ENCODE measurements at places on chromosomes 11 and 22.

DNA sequence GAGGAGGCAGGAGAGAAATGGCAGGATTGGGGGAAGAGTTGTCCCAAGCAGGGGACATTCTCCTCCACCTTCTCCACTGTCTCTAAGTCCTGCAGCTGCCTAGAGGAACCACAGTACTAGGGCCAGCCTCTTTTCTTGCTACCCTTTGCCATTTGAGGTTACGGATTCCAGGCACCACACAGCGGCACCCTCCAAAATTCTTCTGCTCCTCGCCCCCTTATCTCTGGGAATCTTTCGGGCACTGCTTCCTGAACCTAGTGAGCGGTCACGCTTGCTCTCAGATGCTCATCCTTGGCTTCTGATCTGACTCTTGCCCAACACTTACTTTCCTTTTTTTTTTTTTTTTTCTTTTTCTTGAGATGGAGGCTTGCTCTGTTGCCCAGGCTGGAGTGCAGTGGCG lies 26.6 kb upstream of the XBP1 start:
- no peak for DNase-seq

DNA sequence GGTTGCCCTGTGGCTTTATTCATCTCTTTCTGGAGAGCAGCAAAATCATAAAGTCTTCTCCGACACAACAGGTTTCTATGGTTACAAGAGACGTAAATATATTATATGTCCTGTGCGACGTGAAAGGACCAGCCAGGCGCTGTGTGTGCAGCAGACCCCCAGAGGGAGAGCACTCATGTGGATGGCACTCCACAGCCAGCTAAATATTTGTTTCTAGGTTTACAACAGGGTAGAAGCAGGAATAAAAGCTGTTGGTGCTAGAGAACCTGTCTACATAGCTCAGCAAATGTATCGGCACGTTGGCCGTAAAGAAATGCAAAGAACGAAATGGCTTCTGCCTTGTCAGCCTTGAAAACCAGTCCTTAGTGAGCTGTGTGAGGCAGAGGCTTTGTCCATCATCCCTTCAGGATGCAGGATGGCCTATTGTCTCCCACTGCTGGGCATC lies 133.8 kb upstream of the PITPNB start:
- no peak for DNase-seq

GRCh38 chr11:22169833-22170232 lies 23.1 kb upstream of the ANO5 start:
- DNase-seq = no peak

DNA sequence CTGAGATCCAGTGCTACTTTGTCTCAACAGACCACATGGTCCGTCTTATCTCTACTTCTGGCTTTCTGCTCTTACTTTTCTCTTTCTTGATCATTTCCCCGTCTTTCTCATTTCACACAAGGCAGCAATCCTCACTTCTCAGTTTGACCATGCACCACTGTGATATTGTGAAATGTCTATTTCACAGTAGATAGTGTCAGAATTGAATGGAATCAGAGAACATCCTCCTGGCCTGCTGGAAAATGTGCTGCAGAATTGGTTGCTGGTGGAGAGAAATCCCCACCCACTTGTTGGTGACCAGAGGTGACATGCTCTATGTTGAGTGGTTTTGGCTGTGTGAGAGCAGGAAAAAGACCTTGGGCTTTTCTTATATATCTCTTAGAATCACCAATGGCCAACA lies 57.8 kb upstream of the RCN1 start:
- DNase-seq = no peak

DNA sequence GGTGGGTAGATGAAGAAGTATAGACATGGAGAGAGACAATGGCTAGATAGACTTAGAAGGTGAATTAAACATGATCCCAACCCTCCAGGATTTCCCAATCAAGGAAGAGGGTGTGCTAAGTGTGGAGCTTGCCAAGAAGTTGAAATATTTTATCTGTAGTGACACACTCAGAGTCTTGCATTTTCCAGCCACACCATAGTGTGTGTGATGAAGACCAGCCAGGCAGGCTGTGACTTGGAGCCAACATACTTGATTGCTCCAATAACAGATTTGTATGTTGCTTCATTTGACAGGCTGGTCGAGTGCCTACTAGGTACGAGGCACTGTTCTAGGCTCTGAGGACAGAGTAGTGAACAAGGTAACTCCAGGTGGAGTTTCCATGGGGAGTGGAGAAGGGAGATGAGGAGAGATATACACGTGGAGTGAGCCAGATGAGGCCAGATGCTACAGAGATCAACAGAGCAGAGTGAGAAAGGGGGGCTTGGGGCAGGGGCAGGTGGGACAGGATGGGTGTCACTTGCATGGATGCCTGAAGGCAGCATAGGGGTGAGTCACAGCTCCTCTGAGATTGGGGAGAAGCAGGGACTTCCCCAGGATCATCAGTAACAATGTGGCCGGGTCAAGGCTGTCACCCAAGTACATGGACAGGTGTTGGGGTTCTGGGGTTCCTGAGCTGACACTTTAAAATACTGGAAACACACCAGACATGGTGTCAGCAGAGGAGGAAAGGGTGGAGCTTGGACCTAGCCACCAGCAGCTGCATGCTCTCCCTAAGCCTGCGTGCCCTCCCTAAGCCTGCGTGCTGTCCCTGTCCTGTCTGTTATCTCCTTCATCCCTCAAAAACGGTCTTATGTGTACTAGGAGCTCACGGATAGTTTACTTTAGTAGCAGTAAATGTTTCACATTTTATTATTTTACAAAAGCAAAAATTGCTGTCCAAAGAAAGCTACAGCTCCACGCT lies 23.6 kb downstream of the PDGFB start:
- DNase-seq = no peak

- DNase-seq = no peak
Observed at GRCh38 chr11:1574238-1574932, 2.3 kb upstream of the DUSP8 start.

DNA sequence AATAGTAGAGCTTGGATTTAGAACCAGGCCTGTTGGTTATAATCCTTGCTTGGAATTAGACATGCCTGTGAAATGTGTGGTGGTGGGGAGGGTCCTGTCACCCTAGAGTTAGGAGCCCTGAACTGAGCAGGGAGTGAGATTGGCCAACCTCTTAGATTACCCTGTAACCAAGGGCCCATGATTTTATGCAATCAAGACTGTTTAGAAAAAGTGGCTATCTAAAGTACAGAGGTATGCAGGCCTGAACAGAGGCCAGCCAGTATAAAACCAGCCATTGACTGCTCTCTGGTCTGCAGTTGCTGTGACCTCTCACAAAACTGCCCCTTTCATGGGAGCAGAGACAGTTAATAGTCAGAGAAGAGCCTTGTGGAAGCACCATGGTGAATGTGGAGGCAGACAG lies 36.2 kb downstream of the SERPINH1 start:
- no peak for DNase-seq

DNA sequence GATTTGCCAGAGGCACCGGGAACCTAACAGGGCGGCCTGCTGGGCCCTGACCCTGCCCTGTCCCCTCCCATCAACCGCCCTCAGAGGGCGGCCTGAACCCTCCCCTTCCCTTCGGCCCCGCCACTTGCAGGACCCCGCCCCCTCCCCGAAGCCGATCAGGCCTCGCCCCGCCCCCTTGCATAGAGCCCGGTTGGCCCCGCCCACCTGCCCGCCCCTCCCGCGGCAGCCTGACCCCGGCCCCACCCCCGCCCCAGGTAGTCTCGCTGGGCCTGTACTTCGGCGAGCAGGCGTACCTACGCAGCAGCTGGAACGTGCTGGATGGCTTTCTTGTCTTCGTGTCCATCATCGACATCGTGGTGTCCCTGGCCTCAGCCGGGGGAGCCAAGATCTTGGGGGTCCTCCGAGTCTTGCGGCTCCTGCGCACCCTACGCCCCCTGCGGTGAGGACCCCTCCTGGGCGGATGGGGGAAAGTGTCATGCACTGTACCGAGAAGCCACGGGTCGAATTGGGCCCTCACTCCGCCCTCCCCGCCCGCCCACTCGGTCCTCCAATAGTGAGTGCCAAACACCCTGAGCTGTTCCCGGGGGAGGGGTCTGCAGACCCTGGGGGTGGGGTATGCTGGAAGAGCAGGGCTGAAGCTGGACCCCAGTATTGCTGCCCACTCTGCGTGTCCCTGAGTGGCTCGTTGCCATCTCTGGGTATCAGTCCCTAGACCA lies 94.1 kb downstream of the CACNA1I start:
- no peak for DNase-seq

DNA sequence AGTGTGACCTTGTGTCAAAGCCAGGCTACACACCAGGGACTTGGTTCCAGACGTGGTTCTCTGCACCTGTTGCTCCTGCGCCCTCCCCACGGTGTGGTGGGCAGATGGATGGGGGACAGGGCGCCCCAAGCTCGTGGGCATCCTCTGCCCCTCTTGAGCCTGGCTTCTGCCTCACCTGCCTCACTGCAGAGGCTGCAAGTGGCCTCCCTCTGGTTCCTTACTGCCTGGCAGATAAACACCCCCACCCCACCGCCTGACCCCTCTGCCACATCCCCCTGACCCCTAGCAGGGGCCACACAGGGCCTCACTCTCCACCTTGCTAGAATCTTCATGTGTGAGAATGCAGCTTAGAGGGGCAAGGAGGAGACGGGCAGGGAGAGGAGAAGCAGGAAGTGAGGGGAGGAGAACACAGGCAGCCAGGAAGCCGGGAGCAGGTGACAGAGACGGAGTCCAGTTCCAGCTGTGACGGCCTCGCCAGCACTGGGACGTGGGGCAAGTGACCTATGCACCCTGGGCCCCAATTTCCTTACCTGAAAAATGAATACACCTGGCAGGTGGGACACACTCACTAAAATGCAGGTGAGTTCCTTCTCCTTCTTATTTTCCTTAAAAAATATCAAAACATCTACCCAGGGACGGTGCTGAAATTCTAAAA lies 178.3 kb downstream of the EFCAB6 start:
- DNase-seq = no peak

- DNase-seq = no peak
Observed at GRCh38 chr22:10961043-10961860, 4566.7 kb upstream of the OR11H1 start.

- DNase-seq = no peak
Observed at GRCh38 chr11:16874275-16874975, 136.0 kb downstream of the C11orf58 start.

DNA sequence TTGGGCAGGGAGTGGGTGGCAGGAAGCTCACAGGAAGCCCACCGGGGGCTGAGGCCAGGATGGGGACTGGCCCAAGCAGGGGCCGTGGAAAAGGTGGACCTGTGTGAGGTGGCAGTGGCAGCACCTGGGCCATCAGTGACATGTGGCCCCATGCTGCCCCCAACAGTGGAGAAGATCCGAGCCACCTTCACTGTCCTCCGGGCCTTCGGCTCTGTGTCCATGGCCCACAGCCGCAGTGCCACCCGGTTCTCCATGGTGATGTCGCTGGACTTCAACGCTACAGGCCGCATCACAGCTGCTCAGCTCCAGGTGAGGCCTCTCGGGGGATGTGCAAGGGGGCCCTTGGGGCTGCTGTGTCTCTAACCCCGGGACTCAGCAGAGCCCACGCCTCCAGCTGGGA lies 37.9 kb downstream of the MYO18B start:
- no peak for DNase-seq

DNA sequence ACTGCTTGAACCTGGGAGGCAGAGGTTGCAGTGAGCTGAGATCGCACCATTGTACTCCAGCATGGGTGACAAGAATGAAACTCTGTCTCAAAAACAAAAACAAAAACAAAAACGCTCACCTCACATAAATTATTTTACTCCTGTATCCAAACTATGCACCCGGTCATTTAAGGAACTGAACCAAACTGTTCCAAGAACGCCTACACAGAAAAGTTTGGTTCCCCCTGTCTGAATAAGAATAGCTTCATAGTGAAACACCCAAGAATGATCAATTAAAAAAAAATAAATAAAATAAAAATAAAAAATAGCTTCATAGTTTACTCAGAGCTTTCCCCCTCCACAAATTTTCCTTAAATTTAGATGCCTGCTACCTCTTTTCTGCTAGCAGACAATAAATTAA lies 13.7 kb downstream of the NUP98 start:
- DNase-seq = no peak

DNA sequence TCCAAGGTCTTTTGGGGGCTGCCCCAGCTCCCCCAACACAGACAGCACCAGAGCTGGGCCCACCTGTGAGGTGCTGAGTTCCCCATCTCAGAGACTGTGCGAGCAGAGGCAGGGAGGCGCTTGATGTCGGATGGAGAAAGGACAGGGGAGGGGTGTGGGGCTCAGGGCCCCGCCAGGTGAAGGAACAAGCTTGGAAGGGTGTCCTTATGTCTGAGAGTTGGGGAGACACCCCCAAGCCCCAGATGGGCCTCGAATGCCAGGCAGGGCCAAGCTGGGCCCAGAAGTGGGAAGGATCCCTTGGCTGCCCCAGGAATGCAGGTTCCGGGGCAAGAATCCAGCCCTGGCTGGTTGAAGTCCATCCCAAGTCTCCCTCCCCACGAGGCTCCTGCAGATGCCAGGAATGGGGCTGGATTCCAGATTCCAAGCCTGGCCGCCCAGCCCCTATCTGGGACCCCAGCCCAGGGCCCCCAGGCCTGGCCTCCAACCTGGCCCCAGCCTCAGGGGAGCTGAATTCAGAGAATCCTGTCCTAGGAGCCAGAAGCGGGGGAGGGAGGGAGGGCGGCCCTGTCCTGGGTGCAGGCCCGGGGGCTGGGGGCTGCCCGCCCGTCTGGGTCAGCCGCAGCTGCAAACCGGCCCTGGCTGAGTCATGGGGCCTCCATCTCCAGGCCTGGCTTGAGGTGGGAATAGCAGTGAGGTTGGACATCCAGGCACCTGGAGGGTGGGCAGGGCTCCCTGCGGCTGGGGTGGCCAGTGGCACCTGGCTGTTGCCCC lies 50.9 kb downstream of the CDKN1C start:
- DNase-seq = no peak

GRCh38 chr11:91932151-91932821 lies 292.3 kb upstream of the FAT3 start:
- no peak for DNase-seq

- DNase-seq = no peak
Observed at GRCh38 chr11:2134022-2135010, 4.9 kb downstream of the IGF2 start.

- no peak for DNase-seq
Observed at GRCh38 chr11:115764176-115764575, 260.0 kb upstream of the CADM1 start.

All from amygdala (tissue), 56 donors.